ENCODE measurements at places on chromosomes 2 and 18. TPM values are rescaled to one million over a fixed set of nuclear protein-coding genes. Genes with fewer than 3 reads are reported as not detected.

DNA sequence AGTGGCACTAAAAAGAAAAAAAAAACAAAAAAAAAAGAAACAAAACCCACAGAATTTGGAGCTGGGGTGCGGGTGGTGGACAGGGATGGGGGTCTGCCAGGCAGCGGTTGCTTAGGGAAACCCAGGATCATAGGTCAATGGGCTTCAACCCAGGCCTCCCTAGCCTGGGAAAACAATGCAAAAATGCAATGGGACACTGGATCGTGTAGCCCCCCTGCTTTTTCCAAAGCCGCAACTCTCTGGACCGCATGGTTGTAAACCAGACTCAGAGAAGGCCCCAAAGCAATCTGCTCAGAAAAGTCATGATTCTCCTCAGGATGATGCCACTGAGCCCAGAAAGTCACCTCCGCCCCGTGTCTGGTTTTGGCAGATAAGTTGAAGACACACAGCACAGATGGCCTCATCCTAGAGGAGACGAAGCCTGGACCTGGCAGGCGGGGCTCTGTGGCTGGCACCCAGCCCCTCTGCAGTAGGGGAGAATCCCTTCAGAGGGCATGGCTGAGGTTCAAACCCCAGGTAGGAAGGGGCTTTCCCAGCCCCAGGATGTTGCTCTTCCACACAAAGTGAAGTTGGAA is 5.1 kb downstream of the DLX2 start:
- peak overlapping the region; percentile 95 for H3K27ac ChIP-seq
- peaks cover 74% of the 10 kb centered on the region for H3K27me3 ChIP-seq
- DNase-seq, result no peak
- no peaks in the 10 kb centered on the region for H3K36me3 ChIP-seq

Gene CNGA3
- not detected for total RNA-seq

GRCh38 chr18:73511771-73512503 is 635.7 kb downstream of the FBXO15 start:
- no peaks in the 10 kb centered on the region for H3K36me3 ChIP-seq
- no peak overlapping the region for H3K27ac ChIP-seq
- H3K4me3 ChIP-seq, result no peak overlapping the region

GRCh38 chr2:85648619-85649018 is 19.4 kb downstream of the SFTPB start:
- H3K36me3 ChIP-seq, result peaks cover 43% of the 10 kb centered on the region
- H3K4me1 ChIP-seq, result no peaks in the 10 kb centered on the region

- no peak overlapping the region for H3K4me3 ChIP-seq
- peaks cover 55% of the 10 kb centered on the region for H3K4me1 ChIP-seq
- no peaks in the 10 kb centered on the region for H3K27me3 ChIP-seq
- no peak for DNase-seq
- H3K36me3 ChIP-seq, result no peaks in the 10 kb centered on the region
These were observed 175.1 kb downstream of the ZFP36L2 start for GRCh38 chr2:43051338-43051737.

Gene RFTN2
- 9.9 TPM for total RNA-seq

Gene CXCR4
- total RNA-seq, result 1.5 TPM

- peaks cover 8% of the 10 kb centered on the region for H3K36me3 ChIP-seq
- H3K4me1 ChIP-seq, result peaks cover 29% of the 10 kb centered on the region
- H3K4me3 ChIP-seq, result peak overlapping the region; percentile 91
- H3K27ac ChIP-seq, result peak overlapping the region; percentile 88
- H3K27me3 ChIP-seq, result no peaks in the 10 kb centered on the region
These were observed 126.0 kb downstream of the OSBPL1A start for GRCh38 chr18:24271381-24272228.

Gene GPR17
- total RNA-seq, result not detected

- H3K36me3 ChIP-seq, result no peaks in the 10 kb centered on the region
- H3K27ac ChIP-seq, result no peak overlapping the region
- H3K4me1 ChIP-seq, result peaks cover 10% of the 10 kb centered on the region
- no peak overlapping the region for H3K4me3 ChIP-seq
- no peak for DNase-seq
These were observed 373.7 kb downstream of the RBM43 start for GRCh38 chr2:150887926-150888325.

- no peak for DNase-seq
- H3K27ac ChIP-seq, result no peak overlapping the region
- no peaks in the 10 kb centered on the region for H3K27me3 ChIP-seq
- peaks cover 19% of the 10 kb centered on the region for H3K4me1 ChIP-seq
- H3K36me3 ChIP-seq, result no peaks in the 10 kb centered on the region
- no peak overlapping the region for H3K4me3 ChIP-seq
These were observed 262.1 kb downstream of the LPIN1 start for GRCh38 chr2:12008425-12009061.

Gene OBSL1
- total RNA-seq, result 319 TPM

DNA sequence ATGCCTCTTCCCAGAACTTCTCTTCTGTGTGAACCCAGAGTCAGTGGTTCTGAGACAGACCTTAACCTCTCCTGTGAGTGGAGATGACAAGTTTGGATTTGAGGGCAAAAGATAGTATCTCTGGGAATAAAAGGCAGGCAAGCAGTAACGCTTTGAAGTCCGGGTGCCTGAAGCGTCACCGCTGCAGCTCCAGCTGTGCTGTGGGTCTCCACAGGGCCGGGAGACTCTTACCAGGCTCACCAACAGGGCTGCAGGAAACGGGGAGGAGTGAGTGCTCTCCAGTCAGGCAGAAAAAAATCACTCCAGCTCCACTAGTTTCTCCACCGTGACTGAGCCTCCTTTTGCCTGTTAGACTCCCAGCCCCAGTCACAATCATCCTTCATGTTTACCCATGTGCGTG is 79.7 kb upstream of the MAP4K4 start:
- H3K27ac ChIP-seq, result no peak overlapping the region
- peaks cover 15% of the 10 kb centered on the region for H3K4me1 ChIP-seq
- no peaks in the 10 kb centered on the region for H3K27me3 ChIP-seq
- H3K4me3 ChIP-seq, result no peak overlapping the region
- DNase-seq, result no peak

GRCh38 chr2:220469201-220469600 is 841.8 kb downstream of the SLC4A3 start:
- H3K4me3 ChIP-seq, result no peak overlapping the region
- DNase-seq, result no peak
- no peaks in the 10 kb centered on the region for H3K36me3 ChIP-seq
- H3K27me3 ChIP-seq, result no peaks in the 10 kb centered on the region

GRCh38 chr2:126431136-126431535 is 224.8 kb upstream of the GYPC start:
- H3K27me3 ChIP-seq, result peaks cover 29% of the 10 kb centered on the region
- no peaks in the 10 kb centered on the region for H3K36me3 ChIP-seq
- H3K4me1 ChIP-seq, result no peaks in the 10 kb centered on the region
- H3K27ac ChIP-seq, result no peak overlapping the region

DNA sequence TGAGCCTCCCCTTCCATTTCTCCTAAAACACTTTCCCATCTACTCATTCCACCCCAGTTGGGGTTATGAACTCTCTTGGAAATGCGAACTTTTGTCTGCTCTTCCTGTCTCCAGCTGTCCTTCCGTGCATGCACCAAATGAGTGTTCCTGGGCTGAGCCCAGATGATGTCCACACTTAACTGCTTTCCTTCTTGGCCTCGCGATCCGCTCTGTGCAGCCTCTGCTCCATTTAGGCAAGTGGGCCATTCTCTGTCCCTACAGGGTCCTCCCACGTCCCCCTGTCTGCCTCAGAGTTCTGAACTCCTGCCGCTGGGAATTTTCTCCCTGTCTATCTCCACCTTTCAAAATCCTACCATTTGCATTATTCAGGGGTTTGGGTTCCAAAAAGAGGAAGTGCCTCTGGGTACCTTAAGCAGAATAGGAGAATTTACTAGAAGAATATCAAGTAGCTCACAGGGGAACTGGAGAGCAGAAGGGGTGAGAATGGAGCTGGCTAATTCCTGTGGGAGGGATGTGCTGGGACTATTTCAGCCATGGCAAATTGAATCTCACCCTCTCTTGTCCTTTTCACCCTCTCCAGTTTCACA is 4.7 kb upstream of the NCK2 start:
- H3K27ac ChIP-seq, result no peak overlapping the region
- peaks cover 18% of the 10 kb centered on the region for H3K4me1 ChIP-seq
- no peak overlapping the region for H3K4me3 ChIP-seq
- DNase-seq, result no peak

- H3K4me1 ChIP-seq, result no peaks in the 10 kb centered on the region
- no peak for DNase-seq
- no peak overlapping the region for H3K4me3 ChIP-seq
- no peaks in the 10 kb centered on the region for H3K27me3 ChIP-seq
These were observed 302.7 kb upstream of the ZC3H15 start for GRCh38 chr2:186183406-186183805.

Gene TUBB8B
- total RNA-seq, result 0.31 TPM

DNA sequence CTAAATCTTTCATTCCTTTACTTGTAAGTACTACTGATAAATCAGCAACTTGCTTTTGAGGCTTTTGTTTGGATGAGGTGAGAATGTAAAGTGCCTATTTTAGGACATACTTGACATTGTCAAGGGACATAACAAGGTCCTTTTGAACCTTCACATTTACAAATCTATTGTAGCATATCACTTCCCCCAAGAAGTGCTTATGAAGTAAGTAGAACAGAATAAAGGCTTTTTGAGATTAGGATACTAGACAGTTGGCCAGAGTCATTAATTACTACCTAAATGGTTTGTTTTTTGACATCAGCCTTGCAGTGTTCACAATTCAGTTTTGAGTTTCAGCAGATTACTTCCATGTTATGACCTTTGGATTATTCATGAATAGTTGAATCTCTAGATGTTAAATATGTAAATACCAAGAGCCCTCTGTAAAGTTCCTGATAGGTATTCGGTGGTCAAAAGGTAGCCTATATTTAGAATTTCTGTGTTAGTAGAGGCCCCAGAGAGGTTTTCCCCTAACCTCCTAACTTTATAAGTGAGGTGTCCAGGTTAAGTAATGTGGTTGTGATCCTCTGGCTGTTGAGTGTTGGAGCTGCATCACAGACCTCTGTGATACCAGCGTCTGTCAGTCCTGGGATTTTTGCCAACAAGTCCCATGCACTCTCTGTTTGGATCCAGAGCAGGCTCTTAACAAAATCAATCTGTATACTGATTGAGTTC is 67.2 kb downstream of the LCLAT1 start:
- no peaks in the 10 kb centered on the region for H3K27me3 ChIP-seq
- H3K4me1 ChIP-seq, result peaks cover 47% of the 10 kb centered on the region
- no peak overlapping the region for H3K4me3 ChIP-seq
- DNase-seq, result no peak

- no peak overlapping the region for H3K27ac ChIP-seq
- no peak for DNase-seq
- no peak overlapping the region for H3K4me3 ChIP-seq
- no peaks in the 10 kb centered on the region for H3K27me3 ChIP-seq
- H3K36me3 ChIP-seq, result no peaks in the 10 kb centered on the region
These were observed 761.0 kb upstream of the POU3F3 start for GRCh38 chr2:104092886-104093285.

Gene PID1
- total RNA-seq, result 2.1 TPM

GRCh38 chr18:5600378-5601071 is 56.7 kb upstream of the EPB41L3 start:
- H3K27me3 ChIP-seq, result no peaks in the 10 kb centered on the region
- H3K36me3 ChIP-seq, result no peaks in the 10 kb centered on the region

GRCh38 chr2:14336759-14337382 is 295.6 kb upstream of the LRATD1 start:
- H3K27ac ChIP-seq, result no peak overlapping the region
- DNase-seq, result no peak
- H3K4me3 ChIP-seq, result no peak overlapping the region
- H3K27me3 ChIP-seq, result no peaks in the 10 kb centered on the region
- no peaks in the 10 kb centered on the region for H3K4me1 ChIP-seq
- no peaks in the 10 kb centered on the region for H3K36me3 ChIP-seq

- H3K27me3 ChIP-seq, result no peaks in the 10 kb centered on the region
- peaks cover 7% of the 10 kb centered on the region for H3K4me1 ChIP-seq
- no peak overlapping the region for H3K4me3 ChIP-seq
These were observed 214.2 kb downstream of the DYSF start for GRCh38 chr2:71667256-71668182.

Gene BOD1L2
- not detected for total RNA-seq

Gene ARHGAP15
- total RNA-seq, result 0.38 TPM

DNA sequence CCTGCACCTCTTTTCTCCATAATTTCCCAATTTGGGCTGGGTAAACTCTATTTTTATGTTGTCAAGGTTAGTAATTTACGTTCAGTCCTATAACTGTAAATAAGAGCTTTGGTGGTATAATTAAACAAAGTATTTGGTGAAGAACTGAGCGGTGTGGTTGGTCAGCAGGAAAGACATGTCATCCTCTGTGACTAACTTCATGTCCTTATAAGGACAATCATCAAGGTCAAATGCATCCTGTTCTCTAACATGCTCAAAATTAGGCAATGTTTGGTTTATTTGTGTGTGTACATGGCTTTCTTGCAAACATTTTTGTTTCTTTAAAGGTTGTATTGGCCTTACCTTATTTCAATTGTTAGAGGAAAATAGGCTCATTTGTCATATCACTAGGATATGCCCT is 121.5 kb upstream of the NABP1 start:
- H3K4me3 ChIP-seq, result no peak overlapping the region
- no peaks in the 10 kb centered on the region for H3K36me3 ChIP-seq
- H3K27ac ChIP-seq, result no peak overlapping the region
- no peaks in the 10 kb centered on the region for H3K27me3 ChIP-seq
- H3K4me1 ChIP-seq, result peaks cover 19% of the 10 kb centered on the region
- no peak for DNase-seq

GRCh38 chr18:46174342-46175041 is 70.3 kb downstream of the HAUS1 start:
- H3K27me3 ChIP-seq, result no peaks in the 10 kb centered on the region
- peak overlapping the region; percentile 98 for H3K27ac ChIP-seq
- H3K4me3 ChIP-seq, result peak overlapping the region; percentile 97
- DNase-seq, result peak; percentile 32

DNA sequence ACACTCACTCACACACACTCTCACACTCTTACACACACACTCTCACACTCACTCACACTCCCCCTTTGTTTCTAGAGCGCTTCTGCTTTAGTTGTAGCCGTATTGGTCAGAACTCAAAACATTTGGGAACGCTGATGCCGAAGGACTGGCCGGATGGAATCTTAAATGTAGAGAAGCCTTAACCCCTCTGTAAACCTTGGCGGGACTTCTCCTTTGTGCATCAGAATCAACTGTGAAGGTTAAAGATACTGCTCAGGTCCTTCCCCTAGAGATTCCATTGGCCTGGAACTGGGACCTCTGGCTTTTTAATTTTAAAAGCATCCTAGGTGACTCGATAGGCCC is 18.3 kb downstream of the SH3BP4 start:
- peak overlapping the region; percentile 11 for H3K27ac ChIP-seq
- peaks cover 44% of the 10 kb centered on the region for H3K4me1 ChIP-seq
- no peak overlapping the region for H3K4me3 ChIP-seq
- no peak for DNase-seq

- peak overlapping the region; percentile 69 for H3K27ac ChIP-seq
- no peaks in the 10 kb centered on the region for H3K36me3 ChIP-seq
- H3K4me3 ChIP-seq, result no peak overlapping the region
- no peaks in the 10 kb centered on the region for H3K27me3 ChIP-seq
These were observed 5.8 kb downstream of the CRIM1 start for GRCh38 chr2:36361396-36361795.

- H3K4me1 ChIP-seq, result peaks cover 10% of the 10 kb centered on the region
- no peaks in the 10 kb centered on the region for H3K36me3 ChIP-seq
- peaks cover 4% of the 10 kb centered on the region for H3K27me3 ChIP-seq
- no peak overlapping the region for H3K27ac ChIP-seq
These were observed 208.2 kb upstream of the REV1 start for GRCh38 chr2:99697811-99698568.

- no peaks in the 10 kb centered on the region for H3K27me3 ChIP-seq
- no peak for DNase-seq
- peaks cover 44% of the 10 kb centered on the region for H3K36me3 ChIP-seq
- no peak overlapping the region for H3K27ac ChIP-seq
- H3K4me1 ChIP-seq, result peaks cover 3% of the 10 kb centered on the region
These were observed 72.5 kb downstream of the SS18 start for GRCh38 chr18:26017929-26018328.
